Stomach (tissue), 19 donors: ENCODE measurements at places on chromosomes 3 and 15. TPM values are rescaled to one million over a fixed set of nuclear protein-coding genes. Genes with fewer than 3 reads are reported as not detected.

- H3K4me3 ChIP-seq: no peak overlapping the region
- H3K27ac ChIP-seq: no peak overlapping the region
- no peaks in the 10 kb centered on the region for H3K27me3 ChIP-seq
- H3K36me3 ChIP-seq: peaks cover 31% of the 10 kb centered on the region
Observed at GRCh38 chr3:5221701-5222100, 34.2 kb downstream of the EDEM1 start.

DNA sequence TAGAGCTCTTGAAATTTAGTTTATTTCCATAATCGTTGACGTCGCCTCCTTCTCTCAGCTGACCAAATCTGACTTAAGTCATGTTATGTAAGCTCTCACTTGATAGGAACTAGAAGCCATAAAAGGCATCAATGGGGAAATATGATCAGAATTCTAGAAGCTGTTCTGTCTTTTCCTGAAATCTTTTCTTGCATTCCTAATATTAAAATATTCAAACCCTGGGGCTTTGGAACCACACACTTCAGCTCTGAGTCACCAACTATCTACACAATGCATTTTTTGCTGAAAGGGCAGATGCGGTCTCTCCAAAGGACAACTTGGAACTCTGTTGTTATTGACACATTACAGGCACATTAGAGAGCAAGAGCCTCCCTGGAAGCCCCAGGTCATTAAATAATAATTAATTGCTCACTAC lies 91.3 kb downstream of the LARS2 start:
- no peak overlapping the region for H3K27ac ChIP-seq
- H3K27me3 ChIP-seq: no peaks in the 10 kb centered on the region

The SCG3 gene
- total RNA-seq: 2.4 TPM

The DNAH12 gene
- total RNA-seq: 8.2 TPM

The C2CD4A gene
- 0.29 TPM for total RNA-seq

The CCR1 gene
- 1.4 TPM for total RNA-seq

- H3K36me3 ChIP-seq: no peaks in the 10 kb centered on the region
- no peak overlapping the region for H3K27ac ChIP-seq
- DNase-seq: no peak
- no peak overlapping the region for H3K4me3 ChIP-seq
Observed at GRCh38 chr3:1783995-1784394, 314.7 kb upstream of the CNTN4 start.

The SIN3A gene
- 32.9 TPM for total RNA-seq

The TPM1 gene
- total RNA-seq: 1,071 TPM

The MST1R gene
- total RNA-seq: 94.3 TPM

GRCh38 chr3:72181251-72181650 lies 396.3 kb upstream of the PROK2 start:
- no peaks in the 10 kb centered on the region for H3K27me3 ChIP-seq
- no peak overlapping the region for H3K4me3 ChIP-seq
- H3K4me1 ChIP-seq: peaks cover 12% of the 10 kb centered on the region
- no peak for DNase-seq
- no peaks in the 10 kb centered on the region for H3K36me3 ChIP-seq

DNA sequence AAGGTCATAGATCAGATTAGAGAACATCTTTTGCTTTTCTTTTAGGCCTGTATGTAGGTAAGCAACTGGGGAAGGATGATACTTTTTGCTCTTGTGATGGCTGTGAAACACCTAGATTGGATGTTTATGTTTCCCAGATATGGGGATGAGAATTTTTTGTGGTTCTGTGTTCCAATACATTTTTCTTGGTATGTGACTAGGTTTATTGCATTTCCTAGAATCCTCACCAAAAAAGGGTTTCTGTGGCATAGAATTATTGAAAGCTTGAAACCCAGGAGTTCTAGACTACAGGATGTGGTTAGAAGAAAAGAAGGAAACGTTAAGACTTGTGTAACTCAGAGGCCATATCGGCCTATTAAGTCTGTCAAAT lies 25.8 kb downstream of the OXNAD1 start:
- H3K4me3 ChIP-seq: no peak overlapping the region
- H3K36me3 ChIP-seq: peaks cover 46% of the 10 kb centered on the region
- H3K27ac ChIP-seq: no peak overlapping the region
- no peaks in the 10 kb centered on the region for H3K4me1 ChIP-seq
- DNase-seq: no peak
- H3K27me3 ChIP-seq: no peaks in the 10 kb centered on the region

- no peaks in the 10 kb centered on the region for H3K27me3 ChIP-seq
- no peaks in the 10 kb centered on the region for H3K36me3 ChIP-seq
- no peak overlapping the region for H3K4me3 ChIP-seq
- no peak overlapping the region for H3K27ac ChIP-seq
- H3K4me1 ChIP-seq: peaks cover 20% of the 10 kb centered on the region
Observed at GRCh38 chr3:146280864-146281263, 30.0 kb upstream of the PLSCR4 start.

GRCh38 chr3:169062501-169062900 lies 601.0 kb downstream of the MECOM start:
- H3K36me3 ChIP-seq: no peaks in the 10 kb centered on the region
- H3K27me3 ChIP-seq: no peaks in the 10 kb centered on the region
- no peak overlapping the region for H3K4me3 ChIP-seq
- no peak for DNase-seq
- H3K27ac ChIP-seq: no peak overlapping the region
- no peaks in the 10 kb centered on the region for H3K4me1 ChIP-seq

- H3K4me3 ChIP-seq: no peak overlapping the region
- peaks cover 24% of the 10 kb centered on the region for H3K4me1 ChIP-seq
- H3K27ac ChIP-seq: no peak overlapping the region
- no peaks in the 10 kb centered on the region for H3K27me3 ChIP-seq
- DNase-seq: no peak
Observed at GRCh38 chr15:101176625-101177024, 75.2 kb downstream of the CHSY1 start.

The PCOLCE2 gene
- total RNA-seq: 19.6 TPM

DNA sequence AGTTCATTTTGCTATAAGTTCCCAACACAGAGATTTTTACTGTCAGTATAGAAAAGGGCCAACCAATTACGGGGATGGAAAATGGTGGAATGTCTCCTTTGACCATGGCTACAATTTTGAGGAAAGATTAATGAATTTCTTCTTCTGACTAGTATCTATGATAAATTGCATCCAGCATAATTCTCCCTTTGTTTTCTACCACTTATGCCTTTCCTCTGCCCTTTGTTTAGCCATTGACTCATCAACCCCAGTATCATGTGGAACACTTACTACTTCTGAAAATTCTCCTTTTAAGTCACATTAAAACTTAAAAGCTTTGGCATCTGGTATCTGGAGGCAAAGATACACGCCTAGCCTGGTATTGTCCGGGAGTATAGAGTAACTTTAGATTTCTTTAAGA lies 92.9 kb upstream of the CADPS start:
- H3K4me3 ChIP-seq: no peak overlapping the region
- no peak for DNase-seq
- H3K36me3 ChIP-seq: no peaks in the 10 kb centered on the region
- H3K4me1 ChIP-seq: no peaks in the 10 kb centered on the region
- H3K27me3 ChIP-seq: no peaks in the 10 kb centered on the region

The ALDH1A2 gene
- total RNA-seq: 4.4 TPM

GRCh38 chr3:135706758-135707375 lies 258.7 kb upstream of the PPP2R3A start:
- H3K4me1 ChIP-seq: no peaks in the 10 kb centered on the region
- no peak overlapping the region for H3K4me3 ChIP-seq
- H3K27ac ChIP-seq: no peak overlapping the region
- peak; percentile 15 for DNase-seq
- no peaks in the 10 kb centered on the region for H3K36me3 ChIP-seq

The RTP1 gene
- total RNA-seq: not detected

GRCh38 chr3:42269647-42270046 lies 3.7 kb upstream of the CCK start:
- peaks cover 14% of the 10 kb centered on the region for H3K4me1 ChIP-seq
- H3K4me3 ChIP-seq: no peak overlapping the region
- H3K27ac ChIP-seq: no peak overlapping the region
- peaks cover 20% of the 10 kb centered on the region for H3K27me3 ChIP-seq
- no peaks in the 10 kb centered on the region for H3K36me3 ChIP-seq
- no peak for DNase-seq

DNA sequence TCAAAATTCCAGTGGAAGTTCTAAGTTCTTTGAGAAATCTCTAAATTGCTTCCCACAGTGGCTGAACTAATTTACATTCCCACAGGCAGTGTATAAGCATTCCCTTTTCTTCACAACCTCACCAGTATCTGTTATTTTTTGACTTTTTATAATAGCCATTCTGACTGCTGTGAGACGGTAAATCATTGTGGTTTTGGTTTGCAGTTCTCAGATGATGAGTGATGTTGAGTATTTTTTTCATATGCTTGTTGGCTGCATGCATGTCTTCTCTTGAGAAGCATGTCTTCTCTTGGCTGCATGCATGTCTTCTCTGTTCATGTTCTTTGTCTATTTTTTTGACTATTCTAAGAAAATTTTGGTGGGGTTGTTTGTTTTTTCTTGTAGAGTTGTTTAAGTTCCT lies 499.6 kb upstream of the CCDC54 start:
- no peaks in the 10 kb centered on the region for H3K36me3 ChIP-seq
- no peaks in the 10 kb centered on the region for H3K4me1 ChIP-seq
- H3K27me3 ChIP-seq: no peaks in the 10 kb centered on the region
- DNase-seq: no peak

- no peak for DNase-seq
- no peak overlapping the region for H3K4me3 ChIP-seq
- H3K36me3 ChIP-seq: peaks cover 48% of the 10 kb centered on the region
- no peaks in the 10 kb centered on the region for H3K27me3 ChIP-seq
Observed at GRCh38 chr3:27422617-27423016, 53.4 kb upstream of the NEK10 start.

The DPPA2 gene
- not detected for total RNA-seq
